ENCODE measurements at places on chromosomes 3 and 15.

DNA sequence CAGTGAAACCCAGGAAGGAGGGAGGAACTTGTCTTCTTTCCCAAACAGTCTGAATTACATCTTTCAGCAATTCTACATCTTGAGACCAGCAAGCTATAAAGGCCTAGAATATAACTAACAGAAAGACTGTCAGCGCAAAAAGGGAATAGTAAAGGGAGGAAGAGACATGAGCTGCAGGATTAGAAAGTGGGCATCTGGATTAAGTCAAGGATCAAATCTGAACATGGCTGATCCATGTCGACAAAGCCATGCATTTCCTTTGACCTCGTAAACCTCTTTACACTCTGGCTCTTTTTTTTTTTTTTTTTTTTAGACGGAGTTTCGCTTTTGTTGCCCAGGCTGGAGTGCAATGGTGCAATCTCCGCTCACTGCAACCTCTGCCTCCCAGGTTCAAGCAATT, 35.4 kb upstream of the KCNMB3 start:
- peak; percentile 56 for DNase-seq

DNA sequence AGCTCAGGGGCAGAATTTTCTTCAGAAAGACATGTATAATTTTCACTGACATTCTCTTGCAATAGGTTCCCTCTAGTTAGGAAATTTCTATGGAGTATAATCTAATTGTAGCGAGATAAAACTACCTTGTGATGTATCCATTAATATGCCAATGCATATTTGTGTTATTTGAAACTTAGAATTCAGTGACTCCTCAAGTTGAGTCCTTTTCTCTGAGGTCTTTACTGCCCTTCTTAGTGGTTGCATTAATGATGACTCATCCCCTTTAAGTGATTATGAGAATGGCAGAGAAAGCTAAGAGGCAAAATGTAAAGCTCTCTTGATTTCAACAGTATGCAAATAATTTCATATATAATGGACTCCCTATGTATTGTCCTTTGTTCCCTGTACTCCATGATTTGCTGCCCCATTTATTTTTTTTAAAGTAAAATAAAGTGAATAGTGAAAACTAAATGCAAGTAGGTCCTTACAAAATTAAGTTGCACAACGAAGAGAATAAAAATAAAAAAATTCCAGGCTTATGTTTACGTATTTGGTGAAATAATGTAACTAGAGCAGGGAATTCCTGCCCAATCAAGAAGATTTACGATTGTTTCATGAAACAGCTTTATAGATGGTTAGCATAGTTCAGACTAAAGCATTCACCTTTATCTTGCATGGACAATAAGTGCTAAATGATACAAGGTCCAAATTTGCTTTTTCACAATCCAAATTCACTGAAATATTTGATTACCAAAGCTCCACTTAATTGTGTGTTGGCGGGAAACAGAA, 78.1 kb downstream of the ZPLD1 start:
- peak; percentile 35 for DNase-seq

- DNase-seq, result peak; percentile 90
Measured at GRCh38 chr3:139122221-139122581, 77.5 kb upstream of the PRR23C start.

- DNase-seq, result peak; percentile 65
Measured at GRCh38 chr3:65338571-65338970, 650.8 kb upstream of the ADAMTS9 start.

DNA sequence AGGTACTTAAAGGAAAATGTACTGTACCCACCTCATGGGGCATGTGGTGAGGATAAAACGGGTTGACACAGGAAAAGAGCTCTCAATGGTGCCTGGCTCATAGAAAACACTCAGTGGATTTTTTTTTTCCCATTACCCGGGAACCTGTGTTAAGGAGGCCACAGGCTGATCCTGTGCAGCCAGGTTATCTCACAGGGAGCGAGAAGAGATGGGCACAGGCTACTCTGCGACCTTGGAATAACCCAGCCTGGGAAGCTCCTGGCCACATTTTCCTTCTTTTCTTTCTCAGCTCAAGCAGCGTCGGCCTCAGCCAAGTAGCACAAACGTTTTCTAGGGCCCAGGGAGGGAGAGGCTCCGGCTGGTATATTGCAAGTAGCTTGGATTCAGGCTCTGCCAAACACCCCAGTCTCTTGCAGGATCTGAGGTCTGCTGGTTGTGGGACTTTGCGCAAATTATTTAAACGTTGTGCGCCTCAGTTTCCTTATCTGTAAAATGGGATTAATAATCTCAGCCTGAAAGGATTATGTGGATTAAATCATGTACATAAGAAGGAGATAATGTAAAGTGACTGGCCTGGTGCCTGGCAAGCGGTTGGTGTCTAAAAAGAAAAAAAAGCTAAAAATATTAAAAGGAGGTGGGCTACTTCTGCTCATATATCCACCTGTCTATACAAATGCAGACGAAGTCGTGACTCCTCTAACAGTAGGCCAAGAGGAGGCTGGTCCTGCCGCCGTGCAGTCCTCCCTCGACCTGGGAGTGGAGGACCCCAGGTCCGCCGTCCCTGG, 2.2 kb downstream of the FURIN start:
- DNase-seq, result peak; percentile 42

GRCh38 chr15:87609474-87609873, 647.1 kb downstream of the NTRK3 start:
- DNase-seq, result peak; percentile 87

DNA sequence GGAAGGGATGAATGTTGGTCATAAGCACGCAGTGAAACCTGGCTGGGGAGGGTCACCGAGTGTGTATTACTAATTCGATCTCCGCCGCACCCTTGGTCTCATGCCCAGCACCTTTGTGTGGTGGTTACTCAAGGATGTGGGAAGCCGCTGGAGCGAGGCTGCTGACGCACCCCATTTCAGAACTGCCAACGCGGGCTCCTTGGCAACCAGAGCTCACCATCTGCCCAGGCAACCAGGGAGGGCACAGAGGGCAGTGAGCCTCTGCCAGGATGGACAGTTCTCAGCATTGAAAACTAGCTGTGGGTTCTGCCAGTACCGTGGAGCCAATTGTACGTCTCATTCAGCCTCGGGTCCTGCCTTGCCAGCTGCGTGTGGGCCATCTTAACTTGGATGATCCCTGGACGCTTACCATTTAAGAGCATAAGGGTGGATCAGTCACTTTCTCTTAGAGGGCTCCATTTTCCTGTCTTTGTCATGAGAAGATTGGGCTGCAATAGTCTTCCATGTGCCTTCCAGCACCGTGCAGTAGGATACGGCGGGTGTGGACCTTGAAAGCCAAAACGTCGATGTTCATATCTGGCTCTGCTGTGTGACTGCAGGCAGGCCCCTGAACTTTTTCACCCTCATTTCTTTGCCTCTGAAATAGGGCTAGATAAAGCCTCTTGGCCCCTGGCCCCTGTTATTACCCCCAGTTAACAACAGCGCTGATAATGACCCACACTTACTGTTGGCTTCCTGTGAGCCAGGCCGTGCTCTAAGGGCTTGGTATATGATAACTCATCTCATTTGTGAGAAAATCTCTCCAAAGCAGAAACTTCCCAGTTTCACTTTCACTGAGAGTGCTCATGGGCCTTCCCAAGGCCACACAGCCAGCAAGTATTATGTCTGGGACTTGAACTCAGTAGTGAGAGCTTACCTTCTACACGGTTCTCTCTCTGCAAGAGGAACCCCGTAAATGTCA, 238.8 kb downstream of the OPA1 start:
- DNase-seq, result peak; percentile 14

DNA sequence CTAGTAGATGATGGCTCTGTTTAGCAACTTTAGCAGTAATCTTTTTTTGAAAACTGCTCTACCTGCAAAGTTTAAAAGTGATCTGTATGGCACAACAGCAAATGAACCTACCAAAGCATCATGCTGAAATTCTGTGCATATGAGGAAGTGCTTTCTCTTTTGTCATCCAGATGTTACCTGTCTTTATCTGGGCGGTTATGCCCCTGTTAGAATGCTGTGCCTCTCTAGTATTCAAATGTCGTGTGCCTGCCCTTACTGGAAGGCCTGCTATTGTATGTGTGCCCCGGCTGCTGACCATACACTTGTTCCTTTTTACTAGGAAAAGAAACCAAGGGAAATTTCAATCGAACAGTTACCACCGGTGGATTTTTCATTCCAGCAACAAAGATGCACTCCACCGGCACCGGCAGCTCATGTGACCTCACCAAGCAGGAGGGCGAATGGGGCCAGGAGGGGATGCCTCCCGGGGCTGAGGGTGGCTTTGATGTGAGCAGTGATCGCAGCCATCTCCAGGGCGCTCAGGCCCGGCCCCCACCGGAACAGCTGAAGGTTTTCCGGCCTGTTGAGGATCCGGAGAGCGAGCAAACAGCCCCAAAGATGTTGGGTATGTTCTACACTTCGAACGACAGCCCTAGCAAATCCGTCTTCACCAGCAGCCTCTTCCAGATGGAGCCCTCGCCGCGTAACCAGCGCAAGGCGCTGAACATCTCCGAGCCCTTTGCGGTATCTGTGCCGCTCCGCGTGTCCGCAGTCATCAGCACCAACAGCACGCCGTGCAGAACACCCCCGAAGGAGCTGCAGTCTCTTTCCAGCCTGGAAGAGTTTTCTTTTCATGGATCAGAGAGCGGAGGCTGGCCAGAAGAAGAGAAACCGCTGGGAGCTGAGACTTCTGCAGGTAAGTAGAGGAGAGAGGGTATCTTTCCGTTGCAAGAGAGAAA, 61.6 kb downstream of the TMEM39A start:
- DNase-seq, result no peak

- no peak for DNase-seq
Measured at GRCh38 chr3:152232679-152233078, 36.0 kb upstream of the MBNL1 start.

- peak; percentile 24 for DNase-seq
Measured at GRCh38 chr15:43550527-43551363, 33.3 kb downstream of the MAP1A start.

DNA sequence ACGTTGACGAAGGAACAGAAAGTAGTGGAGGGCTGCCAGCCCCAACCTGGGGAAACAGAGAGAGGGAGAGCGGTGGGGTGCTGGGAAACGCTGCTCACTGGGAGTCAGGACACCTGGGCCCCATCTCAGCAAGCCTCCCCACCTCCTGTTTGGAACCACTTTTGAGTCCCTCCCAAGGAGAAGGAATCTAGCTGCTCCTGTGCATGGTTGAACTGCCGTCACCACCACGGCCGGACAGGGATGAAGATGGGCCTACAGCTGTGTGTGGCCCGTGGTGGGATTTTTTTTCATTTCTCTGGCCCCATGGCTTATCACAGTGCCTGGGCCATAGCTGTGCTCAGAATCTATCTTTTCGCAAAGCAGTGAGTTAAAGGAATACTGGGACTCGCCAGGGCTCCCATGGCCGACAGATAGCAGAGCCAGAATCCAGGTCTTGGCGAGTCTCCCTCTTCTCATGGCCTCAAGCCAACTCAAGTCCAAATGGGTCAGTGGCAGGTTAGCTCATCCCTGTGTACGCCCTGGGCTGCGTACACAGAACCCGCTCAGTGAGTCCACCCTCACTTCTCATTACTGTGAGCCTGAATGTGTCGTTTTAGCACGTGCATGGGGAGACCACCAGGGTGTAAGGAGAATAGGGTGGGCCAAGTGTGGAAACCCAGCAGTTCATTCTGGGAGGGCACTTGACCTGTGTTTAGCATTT, 271.2 kb downstream of the FAM43A start:
- no peak for DNase-seq

GRCh38 chr3:196016059-196016458, 65.8 kb downstream of the TFRC start:
- DNase-seq, result peak; percentile 27

- DNase-seq, result peak; percentile 13
Measured at GRCh38 chr3:23331141-23331935, 128.2 kb downstream of the UBE2E2 start.

GRCh38 chr15:85316244-85316934, 64.0 kb upstream of the AKAP13 start:
- DNase-seq, result peak; percentile 60

DNA sequence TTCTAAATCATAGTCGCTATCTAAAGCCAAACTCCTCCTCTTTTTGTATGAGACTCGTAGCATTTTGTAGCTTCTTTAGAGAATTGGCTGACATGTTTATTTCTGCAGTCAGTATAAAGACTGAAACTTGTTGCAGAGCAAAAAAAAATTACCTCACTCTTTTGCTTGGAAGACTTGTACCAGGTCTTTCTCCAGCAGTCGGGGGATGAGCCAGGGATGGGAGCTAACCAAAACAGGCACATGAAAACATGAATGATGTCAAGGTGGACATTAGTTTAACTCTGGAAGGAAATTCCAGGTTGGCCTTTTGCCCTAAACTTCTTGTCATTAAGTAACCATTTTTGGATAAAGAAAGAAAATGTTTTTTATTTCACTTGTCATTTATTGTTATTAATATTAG, 47.0 kb upstream of the SCAANT1 start:
- DNase-seq, result no peak

GRCh38 chr3:85258326-85258725, 299.5 kb downstream of the CADM2 start:
- no peak for DNase-seq

GRCh38 chr15:98791046-98791701, 142.8 kb downstream of the IGF1R start:
- no peak for DNase-seq

GRCh38 chr3:14764331-14765059, 54.3 kb upstream of the FGD5 start:
- DNase-seq, result peak; percentile 23

DNA sequence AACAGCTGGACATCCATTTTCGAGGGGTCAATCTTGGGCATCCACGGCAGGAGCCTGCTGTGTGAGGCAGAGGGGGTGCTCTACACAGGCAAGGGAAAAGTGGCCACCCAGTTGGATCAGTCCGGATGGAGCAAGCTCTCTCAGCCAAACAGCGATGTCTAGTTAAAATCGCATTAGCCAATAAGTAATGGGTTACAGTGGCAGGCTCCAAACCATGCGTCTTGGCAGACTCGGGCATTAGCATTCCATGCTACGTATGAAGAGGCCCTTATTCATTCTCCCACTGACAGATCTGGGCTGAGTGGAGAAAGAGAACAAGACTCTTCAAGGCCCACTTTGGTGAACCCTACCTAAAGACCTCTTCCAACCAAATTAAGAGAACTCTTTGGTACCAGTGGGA, 49.3 kb downstream of the CCNB2 start:
- DNase-seq, result peak; percentile 15

DNA sequence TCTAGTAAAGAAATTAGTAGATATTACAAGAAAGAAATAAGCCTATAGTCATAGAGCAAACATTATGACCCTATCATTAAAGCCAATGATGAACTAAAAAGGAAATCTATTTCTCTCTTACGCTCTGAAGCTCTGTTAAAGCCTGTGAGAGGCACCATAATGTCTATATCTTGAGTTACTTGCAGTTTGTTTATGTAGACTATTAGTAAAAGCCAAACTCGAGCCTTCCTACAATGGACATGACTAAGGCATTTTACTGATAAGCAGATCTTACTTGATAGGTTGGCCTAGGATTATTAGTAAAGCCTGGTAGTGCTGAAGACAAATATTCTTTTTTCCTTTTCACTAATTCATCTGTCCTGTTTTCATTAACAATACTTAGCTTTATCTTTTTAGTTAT, 32.7 kb downstream of the LRRC3B start:
- DNase-seq, result no peak

GRCh38 chr15:78299101-78299930, at the start of gene SKIC8:
Gene SKIC8, minus strand, starts transcription at chr15:78299609. Its CDS starts 3,923 bp downstream, at chr15:78295686.
- peak; percentile 93 for DNase-seq

- DNase-seq, result no peak
Measured at GRCh38 chr3:127090218-127091160, 102.4 kb upstream of the PRR23E start.
